Dermis microvascular lymphatic vessel endothelial cell (primary cell): ENCODE measurements at places on chromosomes 11 and 22.

GRCh38 chr11:71263386-71263785 lies 11.0 kb upstream of the SHANK2 start:
- no peak for DNase-seq

GRCh38 chr22:43832393-43833265 lies 20.5 kb upstream of the EFCAB6 start:
- no peak for DNase-seq

DNA sequence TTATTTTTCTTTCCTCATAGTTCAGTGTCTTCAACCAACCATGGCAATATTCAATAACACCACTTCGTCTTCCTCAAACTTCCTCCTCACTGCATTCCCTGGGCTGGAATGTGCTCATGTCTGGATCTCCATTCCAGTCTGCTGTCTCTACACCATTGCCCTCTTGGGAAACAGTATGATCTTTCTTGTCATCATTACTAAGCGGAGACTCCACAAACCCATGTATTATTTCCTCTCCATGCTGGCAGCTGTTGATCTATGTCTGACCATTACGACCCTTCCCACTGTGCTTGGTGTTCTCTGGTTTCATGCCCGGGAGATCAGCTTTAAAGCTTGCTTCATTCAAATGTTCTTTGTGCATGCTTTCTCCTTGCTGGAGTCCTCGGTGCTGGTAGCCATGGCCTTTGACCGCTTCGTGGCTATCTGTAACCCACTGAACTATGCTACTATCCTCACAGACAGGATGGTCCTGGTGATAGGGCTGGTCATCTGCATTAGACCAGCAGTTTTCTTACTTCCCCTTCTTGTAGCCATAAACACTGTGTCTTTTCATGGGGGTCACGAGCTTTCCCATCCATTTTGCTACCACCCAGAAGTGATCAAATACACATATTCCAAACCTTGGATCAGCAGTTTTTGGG lies at the start of gene OR51T1:
TSS of gene OR51T1 (plus strand) at position 41 of the 641 bp plus-strand sequence. CDS start at position 41, 0 bp downstream.
- no peak for DNase-seq

GRCh38 chr11:44387825-44388224 lies 77.9 kb upstream of the ALX4 start:
- DNase-seq = no peak

GRCh38 chr22:26462051-26462450 lies 21.5 kb downstream of the HPS4 start:
- DNase-seq = no peak

GRCh38 chr22:39906207-39906606 lies 5.3 kb downstream of the GRAP2 start:
- DNase-seq = no peak

- DNase-seq = no peak
Measured at GRCh38 chr11:74612877-74613276, 20.5 kb downstream of the POLD3 start.

GRCh38 chr11:10375280-10375971 lies 70.6 kb downstream of the ADM start:
- no peak for DNase-seq

DNA sequence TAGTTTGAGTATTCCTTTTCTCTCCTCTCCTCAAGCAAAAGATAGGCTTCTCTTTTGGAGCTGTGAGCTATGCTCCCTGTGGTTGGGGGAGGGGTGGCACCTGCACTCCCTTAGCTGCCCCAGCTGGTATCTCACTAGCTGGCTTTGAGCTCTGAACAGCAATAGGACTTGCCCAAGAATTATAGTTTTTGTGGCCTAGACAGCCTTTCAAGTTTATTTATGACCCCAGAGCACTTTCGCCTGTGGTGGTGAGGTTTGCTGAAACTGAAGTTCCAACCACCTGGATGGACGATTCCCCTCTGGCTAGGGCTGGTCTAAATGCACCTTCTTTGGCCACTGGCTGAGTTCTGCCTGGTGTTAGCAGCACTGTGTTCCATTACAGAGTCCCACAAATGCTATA lies 37.1 kb upstream of the SLC37A2 start:
- DNase-seq = no peak

DNA sequence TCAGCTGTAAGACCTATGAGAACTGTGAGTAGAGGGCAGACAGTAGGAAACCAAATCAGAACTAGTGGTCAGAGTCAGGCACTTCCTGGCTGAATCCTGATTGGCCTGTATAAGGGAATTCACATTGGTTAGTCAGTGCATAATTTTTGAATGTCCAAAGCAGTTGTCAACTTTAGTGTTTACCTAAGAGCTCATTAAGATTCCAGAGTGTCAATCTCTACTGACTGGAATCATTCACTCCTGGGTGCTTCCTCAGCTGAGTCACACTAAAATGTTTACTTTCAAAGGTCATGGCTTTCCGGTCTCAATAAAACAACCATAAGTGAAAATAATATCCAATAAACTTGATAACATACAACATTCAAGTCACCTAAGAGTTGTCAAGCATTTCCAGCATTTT lies 306.1 kb downstream of the C11orf87 start:
- no peak for DNase-seq

GRCh38 chr11:134939905-134940304 lies 527.9 kb upstream of the B3GAT1 start:
- DNase-seq = no peak

GRCh38 chr11:100687054-100687629 lies at the start of gene ARHGAP42:
ARHGAP42 (plus strand) TSS chr11:100687288; CDS start chr11:100687679, 391 bp downstream.
- DNase-seq = no peak

DNA sequence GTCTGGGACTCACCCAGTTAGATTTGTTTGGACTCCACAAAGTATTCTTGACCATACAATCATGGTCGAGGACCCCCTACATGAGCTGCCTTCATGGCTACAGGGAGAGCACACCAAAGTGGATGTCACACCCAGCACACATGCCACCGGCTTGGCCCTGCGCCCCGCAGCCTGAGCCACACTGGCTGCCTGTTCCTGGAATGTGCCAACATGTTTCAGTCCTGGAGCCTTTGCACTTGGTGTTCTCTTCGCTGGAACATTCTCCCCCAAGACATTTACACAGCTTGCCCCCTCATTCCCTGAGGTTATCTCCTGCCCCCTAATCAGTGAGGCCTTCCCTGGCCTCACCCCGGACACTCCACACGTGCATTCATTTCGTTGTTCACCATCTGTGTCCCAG lies 46.0 kb downstream of the PPARA start:
- DNase-seq = no peak

DNA sequence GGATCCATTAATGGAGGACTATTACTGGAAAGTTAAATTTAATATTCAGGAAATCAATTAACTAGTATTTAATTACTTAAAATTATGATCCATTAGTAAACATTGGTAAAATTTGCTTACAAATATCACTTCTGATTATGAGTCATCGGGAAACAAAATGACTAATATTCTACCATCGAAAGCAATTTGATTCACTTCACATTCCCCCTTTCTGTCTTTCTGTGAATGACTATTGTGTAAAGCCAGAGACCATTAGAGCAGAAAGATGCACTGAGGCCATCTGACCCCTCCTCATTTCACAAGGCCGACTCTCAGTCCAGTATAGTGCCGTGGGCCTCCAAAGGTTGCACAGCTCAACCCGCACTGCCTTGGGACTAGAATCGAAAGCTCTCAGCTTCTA lies 619.0 kb downstream of the OPCML start:
- no peak for DNase-seq

GRCh38 chr11:131295986-131296385 lies 74.4 kb upstream of the NTM start:
- no peak for DNase-seq

- no peak for DNase-seq
Measured at GRCh38 chr11:5527716-5528115, 11.2 kb upstream of the UBQLNL start.

GRCh38 chr11:22554221-22554620 lies 71.4 kb downstream of the FANCF start:
- DNase-seq = no peak

DNA sequence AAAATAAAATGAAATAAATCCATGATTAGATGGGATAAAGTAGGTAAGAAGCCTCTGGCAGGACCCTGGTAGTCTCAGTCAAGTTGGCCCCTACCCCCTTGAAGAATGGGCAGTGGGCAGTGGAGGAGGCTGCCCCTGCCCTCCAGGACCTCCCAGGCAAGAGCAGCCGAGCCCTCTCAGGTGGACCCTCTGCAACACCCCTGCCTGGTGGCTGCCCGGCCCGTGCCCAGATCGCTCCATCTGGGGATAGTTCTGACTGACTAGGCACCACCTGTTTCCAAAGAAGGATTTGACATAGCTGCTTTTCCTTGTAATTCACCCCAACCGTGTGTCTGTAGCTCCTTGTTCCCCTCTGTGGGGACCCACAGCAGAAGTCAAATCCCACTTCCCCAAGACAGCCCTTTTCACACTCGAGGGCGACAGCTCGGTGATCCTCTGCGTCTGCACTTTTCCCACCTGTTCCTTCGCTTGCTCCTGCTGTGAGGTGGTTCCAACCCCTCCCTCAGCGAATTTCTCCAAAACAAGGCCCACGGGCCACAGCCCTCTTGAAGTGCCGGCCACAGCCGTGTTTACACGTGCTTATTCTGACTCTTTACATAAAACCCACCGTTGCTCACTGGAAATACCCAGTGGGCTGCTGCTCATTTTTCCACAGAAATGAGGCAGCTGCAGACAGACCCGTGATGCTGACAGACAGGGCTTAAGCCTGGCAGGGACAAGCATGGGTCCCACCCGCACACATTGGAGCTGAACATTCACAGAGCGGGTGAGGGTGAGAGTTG lies 5.5 kb upstream of the TMPRSS13 start:
- DNase-seq = no peak

DNA sequence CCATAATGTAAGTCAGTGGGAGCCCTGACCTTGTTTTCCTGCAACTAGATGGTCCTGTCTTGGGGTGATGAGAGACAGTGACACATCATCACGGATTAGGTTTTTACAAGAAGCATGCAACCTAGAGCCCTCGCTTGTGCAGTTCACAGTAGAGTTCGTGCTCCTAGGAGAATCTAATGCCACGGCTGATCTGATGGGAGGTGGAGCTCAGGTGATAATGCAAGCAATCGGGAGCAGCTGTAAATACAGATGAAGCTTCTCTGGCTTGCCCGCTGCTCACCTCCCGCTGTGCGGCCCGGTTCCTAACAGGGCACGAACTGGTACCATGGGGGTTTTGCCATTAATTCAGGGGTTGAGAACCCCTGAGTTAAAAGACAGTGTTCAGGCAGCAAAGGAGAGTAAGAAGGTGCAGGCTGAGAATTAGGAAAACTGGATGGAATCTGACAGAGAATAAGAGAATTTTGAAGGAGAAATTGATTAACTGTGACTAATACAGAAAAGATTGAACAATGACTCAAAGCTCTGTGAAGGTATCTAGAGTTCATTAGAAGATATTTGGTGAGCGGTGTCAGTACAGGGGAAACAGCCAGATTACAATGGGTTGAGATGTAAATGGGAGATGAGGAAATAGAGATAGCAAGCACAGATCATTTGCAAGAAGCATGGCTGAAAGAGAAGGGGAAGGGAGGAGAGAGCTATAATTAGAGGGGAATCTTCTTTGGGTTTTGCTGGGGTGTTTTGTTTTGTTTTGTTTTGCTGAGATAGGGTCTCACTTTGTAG lies 21.0 kb downstream of the WEE1 start:
- DNase-seq = no peak

- no peak for DNase-seq
Measured at GRCh38 chr11:113504071-113504470, 28.9 kb upstream of the DRD2 start.

DNA sequence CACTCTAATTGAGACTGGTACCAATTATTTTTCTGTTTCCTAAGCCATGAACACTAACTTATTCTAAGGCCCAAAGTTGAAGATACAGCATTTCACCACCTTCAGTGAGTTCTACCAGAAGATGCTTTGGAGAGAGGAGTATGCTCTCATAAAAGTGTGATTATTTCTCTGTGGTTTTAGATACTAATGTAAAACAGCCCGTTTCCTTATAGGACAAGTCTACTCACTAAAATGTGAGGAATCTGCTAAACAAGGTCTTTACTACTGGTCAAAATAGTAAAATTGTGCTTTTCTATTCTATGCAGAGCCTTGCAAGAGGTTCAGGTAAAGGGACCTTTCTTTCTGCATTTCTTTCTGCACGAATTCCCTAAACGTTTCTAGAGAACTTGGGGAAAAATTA lies 2.4 kb downstream of the LGR4 start:
- no peak for DNase-seq

- DNase-seq = no peak
Measured at GRCh38 chr11:86594746-86595145, 77.7 kb downstream of the ME3 start.

GRCh38 chr11:131201674-131202073 lies 168.7 kb upstream of the NTM start:
- no peak for DNase-seq

DNA sequence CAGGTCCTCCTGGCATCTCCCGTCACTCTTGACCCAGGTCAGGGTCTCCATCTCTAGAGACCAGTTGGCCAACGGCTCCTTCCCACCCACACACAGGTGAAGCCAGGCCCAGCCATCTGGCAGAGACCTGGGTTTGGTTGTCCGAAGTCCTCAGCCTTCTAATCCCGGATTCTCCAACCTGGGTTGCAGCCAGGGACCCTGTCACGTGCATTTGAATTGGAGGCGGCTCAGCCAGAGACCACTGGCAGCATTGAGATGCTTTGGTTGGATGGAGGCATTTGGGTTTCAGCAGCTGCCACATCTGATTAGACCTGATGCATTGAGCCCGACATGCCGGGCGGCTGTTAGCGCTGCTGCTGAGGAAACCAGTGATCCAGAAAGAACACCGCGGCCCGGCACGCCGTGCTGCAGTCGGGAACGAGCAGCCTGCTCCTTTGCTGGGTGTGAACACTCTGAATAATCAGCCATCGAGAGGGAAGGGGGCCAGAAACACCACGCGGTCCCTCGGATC lies 163.2 kb downstream of the BRD1 start:
- no peak for DNase-seq

DNA sequence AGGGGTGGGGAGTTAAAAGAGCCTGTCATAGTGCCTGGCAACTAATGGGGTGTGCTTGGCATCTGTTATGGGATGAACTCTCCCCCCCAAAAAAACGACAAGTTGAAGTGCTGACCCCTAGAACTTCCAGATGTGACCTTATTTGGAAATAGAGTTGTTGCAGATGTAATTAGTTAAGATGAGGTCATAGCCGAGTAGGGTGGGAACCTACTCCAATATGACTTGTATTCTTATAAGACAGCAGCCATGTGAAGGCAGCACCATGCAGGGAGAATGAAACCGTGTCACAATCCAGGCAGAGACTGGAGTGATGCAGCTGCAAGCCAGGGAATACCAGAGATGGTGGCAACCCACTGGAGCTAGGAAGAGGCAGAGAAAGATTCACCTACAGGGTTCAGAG lies 394.5 kb downstream of the TENM4 start:
- no peak for DNase-seq
